ENCODE measurements at places on chromosomes 11 and 22.

- peak; percentile 91 for DNase-seq
Observed at GRCh38 chr11:65493367-65494176, 5.3 kb upstream of the MALAT1 start.

DNA sequence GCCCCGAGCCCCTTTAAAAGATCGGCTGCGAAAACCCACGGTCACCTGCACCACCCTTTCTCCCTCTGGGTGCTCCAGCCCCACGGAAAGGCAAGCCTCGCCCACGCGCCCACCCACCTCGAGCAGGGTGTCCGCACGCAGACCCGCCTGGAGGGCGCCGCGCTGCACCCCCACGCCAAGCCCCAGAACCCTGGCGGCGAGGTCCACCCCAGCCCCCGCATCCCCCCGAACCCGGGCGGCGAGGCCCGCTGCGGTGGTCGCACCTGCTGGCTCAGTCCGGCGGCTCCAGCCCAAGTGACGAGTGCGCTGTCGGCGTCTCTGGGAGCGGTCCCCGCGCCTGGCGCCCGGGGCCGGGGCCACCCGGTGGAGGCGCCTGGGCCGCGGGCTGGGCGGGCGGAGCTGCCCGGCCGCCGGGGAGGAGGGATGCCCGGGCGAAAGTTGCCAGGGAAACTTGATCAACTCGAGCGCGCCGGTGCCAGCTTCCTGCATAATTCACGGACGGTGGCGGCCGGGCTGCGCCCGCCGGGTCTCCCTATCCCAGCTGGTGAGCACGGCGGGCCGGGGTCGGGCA is 1.1 kb downstream of the SHANK2 start:
- no peak for DNase-seq

- no peak for DNase-seq
Observed at GRCh38 chr22:35944458-35944857, 84.2 kb downstream of the RBFOX2 start.

GRCh38 chr11:64802370-64803157 is 450 bp downstream of the MAP4K2 start:
- no peak for DNase-seq

DNA sequence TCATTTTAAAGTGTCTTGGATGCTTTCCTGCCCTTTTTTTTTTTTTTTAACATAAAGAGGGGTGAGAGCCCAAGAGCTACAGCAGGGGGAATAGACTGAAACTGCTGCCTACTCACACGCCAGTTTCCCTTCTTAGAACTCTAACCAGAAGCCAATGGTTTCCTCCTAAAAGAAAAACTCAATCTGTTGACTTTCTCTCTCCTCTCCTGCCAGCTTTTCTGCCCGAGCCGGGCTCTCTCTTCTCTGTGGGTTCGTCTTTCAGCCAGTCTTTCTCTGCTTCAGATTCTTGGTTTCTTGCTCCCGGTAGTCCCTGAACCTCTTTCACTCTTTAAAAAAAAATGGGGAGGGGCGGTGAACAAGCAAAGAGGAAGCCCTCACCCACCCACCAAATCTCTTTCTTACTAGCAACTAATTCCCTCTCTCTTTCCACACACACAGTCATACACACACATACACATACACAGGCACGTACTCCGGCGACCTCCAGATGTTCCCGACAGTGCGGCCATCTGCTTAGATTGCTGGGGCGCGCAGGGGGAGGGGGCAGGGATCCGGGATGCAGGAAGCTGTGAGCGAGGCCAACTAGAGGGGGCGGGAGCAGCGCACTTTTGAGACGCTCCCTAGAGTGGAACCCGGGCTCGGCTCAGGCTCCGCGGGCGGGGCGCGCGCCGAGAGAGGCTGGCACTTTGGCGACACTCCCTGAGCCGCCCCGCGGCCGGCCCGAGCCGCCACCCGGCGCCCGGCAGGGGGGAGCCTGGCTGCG is 444 bp upstream of the TSKU start:
- peak; percentile 98 for DNase-seq

DNA sequence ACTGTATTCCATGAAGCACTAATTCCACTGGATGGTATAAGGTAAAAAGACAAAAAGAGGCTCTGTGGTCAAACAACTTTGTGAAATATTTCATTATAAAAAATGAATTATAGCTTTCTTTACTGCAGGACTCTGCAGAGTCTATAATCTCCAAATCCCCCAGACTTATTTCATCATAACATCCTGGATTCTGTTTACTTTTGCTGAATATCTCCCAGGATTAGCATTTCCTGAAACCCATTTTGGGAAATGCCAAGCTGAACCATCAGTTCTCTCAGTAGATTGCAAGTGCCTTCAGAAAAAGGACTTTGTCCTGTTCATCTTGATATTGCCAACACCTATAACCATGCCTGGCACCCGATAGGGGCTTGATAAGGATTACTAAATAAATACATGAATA is 7.9 kb downstream of the PAMR1 start:
- DNase-seq: no peak

DNA sequence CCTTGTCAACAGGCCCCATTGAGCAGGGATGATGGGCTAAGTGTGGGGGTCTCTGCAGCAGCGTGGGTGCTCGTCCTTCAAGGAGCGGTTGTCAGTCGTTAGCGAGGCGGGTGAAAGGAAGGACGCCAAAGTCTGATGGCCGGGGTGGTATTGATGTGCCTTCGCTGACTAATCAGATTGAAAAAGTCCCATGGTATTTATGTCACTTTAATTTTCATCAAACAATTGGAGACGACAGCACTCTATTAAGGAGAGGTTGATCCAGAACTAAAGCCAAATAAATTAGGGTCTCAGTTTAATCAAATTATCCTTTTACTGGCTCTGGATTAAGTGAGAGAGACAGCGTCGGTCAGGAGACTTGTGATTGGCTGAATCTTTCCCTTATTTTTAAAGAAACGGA is 9.6 kb downstream of the HTATIP2 start:
- no peak for DNase-seq

DNA sequence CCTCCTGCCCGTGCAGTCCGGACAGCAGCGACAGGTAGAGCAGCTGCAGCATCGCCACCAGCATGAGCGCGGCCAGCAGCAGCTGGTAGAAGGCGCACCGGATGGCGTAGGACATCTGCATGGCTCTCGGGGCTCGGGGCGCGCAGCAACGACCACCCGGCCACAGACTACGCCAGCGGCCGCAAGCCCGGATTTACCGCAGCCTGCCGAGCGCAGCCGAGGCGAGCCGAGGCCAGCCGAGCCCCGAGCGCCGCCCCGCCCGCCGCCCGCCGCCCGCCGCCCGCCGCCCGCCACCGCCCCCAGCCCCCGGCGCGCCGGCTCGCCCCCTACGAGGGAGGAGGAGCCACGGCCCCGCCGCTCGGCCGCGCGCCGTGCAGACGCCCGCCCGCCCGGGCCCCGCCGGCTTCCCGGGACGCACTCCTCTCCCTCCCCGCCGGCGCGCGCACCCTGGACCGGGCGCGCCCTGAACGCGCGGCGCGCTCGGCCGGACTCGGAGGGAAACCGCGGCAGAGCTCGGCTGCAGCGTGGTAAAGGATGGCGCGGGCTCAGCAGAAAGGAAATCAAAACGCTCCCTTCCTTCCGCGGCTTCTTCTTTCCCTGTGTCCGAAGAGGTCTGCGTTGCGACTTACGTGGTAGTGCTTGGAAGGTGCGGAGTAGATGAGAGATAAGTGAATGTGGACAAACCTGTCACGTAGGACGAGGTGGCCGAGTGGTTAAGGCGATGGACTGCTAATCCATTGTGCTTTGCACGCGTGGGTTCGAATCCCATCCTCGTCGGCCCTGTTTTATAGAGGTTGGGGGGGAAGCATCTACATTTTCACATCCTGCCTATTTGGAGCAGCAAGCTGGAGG is at the start of gene B4GAT1:
Gene B4GAT1, minus strand, starts transcription at position 205 of the 852 bp plus-strand sequence. Its CDS starts 84 bp downstream, at position 121.
- DNase-seq: peak; percentile 93

- DNase-seq: no peak
Observed at GRCh38 chr22:30864441-30865420, 103.8 kb downstream of the MORC2 start.

- DNase-seq: no peak
Observed at GRCh38 chr22:36811094-36811800, 5.6 kb downstream of the PVALB start.

GRCh38 chr11:131979364-131979763 is 608.9 kb downstream of the NTM start:
- no peak for DNase-seq

DNA sequence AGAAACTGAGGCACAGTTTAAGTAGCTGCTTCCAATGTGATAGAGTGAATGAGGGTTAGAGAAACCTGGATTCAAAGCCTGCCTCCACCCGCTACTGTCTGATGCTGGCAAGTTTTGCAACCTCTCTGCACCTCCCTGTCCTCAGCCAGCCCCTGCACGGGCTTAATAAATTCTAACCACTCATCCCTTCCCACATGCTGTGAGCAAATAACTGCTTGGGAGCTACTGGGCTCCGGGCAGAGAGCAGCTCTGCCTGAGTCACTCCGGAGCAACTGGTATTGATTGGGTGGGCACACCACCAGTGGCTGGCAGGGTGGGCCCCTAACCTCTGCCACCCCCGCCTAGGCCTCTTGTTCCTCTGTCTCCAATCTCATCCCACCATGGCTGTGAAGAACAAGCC is 104.3 kb upstream of the SYT13 start:
- peak; percentile 62 for DNase-seq

DNA sequence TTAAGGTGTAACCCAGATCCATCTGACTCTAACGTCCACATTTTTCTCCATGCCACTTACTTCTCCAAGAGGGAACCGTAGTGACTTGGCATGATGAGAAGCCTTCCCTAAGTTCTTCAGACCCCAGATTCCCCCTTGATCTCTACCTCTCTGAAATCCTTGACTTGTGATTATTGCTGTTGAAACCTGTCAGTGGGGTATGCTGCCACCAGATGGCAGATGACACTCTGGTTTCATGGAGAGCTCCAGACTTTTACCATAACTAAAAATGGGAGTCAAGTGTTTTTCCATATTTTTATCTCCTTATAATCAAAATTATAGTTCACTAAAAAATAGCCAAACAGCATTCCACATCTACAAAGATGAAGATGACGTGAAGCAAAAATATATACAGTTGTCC is 504.2 kb downstream of the SOX6 start:
- DNase-seq: peak; percentile 16

DNA sequence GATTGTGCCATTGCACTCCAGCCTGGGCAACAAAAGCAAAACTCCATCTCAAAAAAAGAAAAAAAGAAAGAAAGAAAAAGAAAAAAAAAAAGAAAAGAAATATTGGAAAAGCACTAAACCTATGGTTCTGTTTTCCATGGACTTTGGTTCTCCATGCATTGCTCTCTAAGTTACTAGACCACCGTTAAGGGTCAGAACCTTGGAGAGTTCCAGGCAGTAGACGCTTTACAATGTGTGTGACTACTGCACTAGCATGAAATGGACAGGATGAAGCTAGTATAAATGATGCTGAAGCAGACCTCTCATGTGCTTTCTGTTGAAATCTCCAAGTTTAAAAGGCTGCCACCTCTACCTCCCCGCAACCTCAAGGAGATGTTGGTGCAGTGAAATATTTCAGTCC is 63.5 kb downstream of the SIK2 start:
- DNase-seq: peak; percentile 63

DNA sequence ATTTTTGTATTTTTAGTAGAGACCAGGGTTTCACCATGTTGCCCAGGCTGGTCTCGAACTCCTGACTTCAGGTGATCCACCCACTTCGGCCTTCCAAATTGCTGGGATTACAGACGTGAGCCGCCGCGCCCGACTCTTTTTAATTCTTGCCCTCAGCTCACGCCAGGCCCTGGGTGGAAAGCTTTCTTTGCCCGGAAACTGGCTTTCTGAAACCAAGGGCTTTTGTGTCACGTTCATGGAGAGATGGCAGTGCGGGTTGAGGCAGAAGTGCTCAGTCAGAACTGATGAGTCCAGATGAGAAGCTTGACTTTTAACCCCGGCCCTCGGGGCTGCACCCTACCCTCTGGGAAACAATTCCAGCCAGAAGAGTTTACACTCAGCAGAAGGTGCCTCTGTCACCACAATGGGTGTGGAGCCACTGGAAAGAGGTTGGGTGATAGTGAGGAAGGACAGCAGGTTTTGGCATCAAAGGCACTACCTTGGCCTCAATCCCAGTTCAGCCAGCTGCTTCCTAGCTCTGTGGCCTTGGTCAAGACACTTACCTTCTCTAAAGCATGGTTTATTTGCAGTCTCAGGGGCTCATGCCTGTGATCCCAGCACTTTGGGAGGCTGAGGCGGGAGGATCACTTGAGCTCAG is 890 bp upstream of the ARFGAP3 start:
- no peak for DNase-seq

- DNase-seq: no peak
Observed at GRCh38 chr11:69582756-69583467, 58.0 kb upstream of the CCND1 start.

DNA sequence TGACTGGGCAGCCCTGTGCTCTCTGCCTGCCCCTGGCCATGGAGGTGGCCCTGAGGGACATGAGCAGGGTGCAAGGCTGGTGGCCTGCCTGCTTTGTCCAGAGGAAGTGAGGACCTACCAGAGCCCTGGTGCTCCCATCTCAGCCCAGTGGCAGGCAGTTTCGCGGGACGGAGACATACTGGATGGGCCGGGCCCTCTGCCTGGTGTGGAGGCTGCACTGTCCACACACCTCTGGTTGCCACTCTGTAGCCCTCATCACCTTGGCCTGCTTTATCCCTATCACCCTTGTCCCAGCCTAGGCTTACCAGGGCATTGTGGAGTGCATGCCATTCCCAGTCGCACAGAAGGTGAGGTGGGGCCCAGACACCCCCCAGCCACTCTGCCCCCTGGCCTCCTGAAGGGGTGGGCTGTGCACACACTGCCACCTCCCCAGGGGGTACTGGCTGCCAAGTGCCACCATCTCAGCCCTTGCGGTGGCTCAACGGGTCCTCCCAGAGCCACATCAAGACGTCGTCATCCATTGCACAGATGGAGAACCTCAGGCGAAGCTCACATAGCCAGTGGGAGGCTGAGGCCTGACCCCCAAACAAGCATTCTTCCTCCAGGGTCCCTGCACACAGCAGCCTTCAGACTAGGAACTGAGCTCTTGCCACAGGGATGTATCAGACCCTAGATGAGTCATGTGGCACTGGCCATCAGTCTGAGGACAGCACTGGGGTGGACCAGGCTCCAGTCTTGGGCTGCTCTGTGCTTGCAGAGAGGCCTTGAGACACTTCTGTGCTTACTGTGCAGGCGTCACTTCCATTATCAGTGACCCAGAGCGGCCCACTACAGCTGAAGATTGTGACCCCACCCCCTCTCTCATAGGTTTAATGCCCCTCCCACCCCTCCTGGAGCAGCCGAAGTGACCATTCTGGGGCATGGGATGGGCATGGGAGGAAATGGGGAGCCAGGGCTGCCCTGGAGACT is 176.1 kb downstream of the IGLL1 start:
- no peak for DNase-seq

- peak; percentile 67 for DNase-seq
Observed at GRCh38 chr11:35180317-35181233, 41.6 kb downstream of the CD44 start.

GRCh38 chr11:123227763-123228495 is 32.9 kb upstream of the CLMP start:
- no peak for DNase-seq

- no peak for DNase-seq
Observed at GRCh38 chr11:128291007-128291406, 296.4 kb downstream of the ETS1 start.

GRCh38 chr11:111429066-111429506 is 50.0 kb upstream of the POU2AF1 start:
- DNase-seq: peak; percentile 36

Measured in astrocyte of the spinal cord (primary cell).